ENCODE measurements at places on chromosomes 16 and 17. TPM values are rescaled to one million over a fixed set of nuclear protein-coding genes. Genes with fewer than 3 reads are reported as not detected.

Gene PSMC3IP
- 2.7 TPM for total RNA-seq

Gene TBC1D3H
- not detected for total RNA-seq

Gene EPN2
- total RNA-seq, result 53.4 TPM

Gene CCP110
- 11.0 TPM for total RNA-seq

Data from glomerular endothelial cell (primary cell).